Left renal pelvis (tissue), 4 donors: ENCODE measurements at places on chromosomes 2 and 18. TPM values are rescaled to one million over a fixed set of nuclear protein-coding genes. Genes with fewer than 3 reads are reported as not detected.

Gene SPATA3
- not detected for polyA plus RNA-seq

Gene MXD1
- polyA plus RNA-seq: 14.8 TPM

DNA sequence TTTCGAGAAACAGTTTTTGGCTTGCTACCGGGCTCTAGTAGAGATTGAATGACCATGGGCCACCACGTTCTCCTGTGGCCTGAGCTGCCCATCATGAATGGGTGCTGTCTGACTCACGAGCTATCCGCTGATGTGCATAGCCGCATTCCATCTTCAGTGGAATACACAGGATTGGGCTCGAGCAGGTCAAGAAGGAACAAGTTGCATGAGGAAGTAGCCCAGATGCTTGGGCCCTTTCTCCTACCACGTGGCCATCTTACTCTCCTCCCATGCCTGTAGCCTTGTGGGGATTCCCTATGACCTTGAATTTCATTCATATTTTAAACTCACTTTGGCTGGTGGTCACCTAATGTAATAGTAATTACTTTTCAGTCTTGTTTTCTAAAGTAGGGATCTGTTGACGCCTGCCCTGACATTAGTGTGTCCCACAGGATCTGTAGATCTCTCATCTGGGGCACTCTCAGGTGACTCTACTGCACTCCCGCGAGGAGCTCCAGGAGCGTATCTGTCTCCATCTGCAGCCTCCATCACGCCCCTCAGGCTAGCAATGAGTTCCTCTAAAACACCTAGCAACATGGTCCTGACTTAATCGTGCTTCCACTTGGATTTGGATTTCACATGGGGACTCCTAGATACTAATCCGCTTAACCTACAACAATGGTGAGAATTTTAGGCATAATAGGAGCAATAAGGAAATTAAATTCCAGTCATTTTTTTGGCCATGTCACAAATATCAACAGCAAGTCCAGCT is 67.8 kb downstream of the PSMG2 start:
- DNase-seq: no peak

GRCh38 chr18:66674286-66674685 is 70.4 kb upstream of the CDH19 start:
- DNase-seq: no peak
